Esophagus (tissue), 2 donors: ENCODE measurements at places on chromosomes 3 and 15. TPM values are rescaled to one million over a fixed set of nuclear protein-coding genes. Genes with fewer than 3 reads are reported as not detected.

The ACAN gene
- not detected for polyA plus RNA-seq

The PLA1A gene
- 0.10 TPM for polyA plus RNA-seq

The WDR93 gene
- not detected for polyA plus RNA-seq

The PLSCR5 gene
- polyA plus RNA-seq: not detected

The BCL2A1 gene
- polyA plus RNA-seq: 1.6 TPM

The SLC9C1 gene
- not detected for polyA plus RNA-seq

The MBNL1 gene
- polyA plus RNA-seq: 28.6 TPM

The KCNAB1 gene
- 0.61 TPM for polyA plus RNA-seq

The RETNLB gene
- polyA plus RNA-seq: not detected

The STAB1 gene
- 30.5 TPM for polyA plus RNA-seq

The DLL4 gene
- polyA plus RNA-seq: 1.9 TPM

The HTR3E gene
- polyA plus RNA-seq: not detected

The CLEC3B gene
- polyA plus RNA-seq: 12.6 TPM

The TMEM212 gene
- not detected for polyA plus RNA-seq

The CFAP92 gene
- 0.59 TPM for polyA plus RNA-seq

The LRTM1 gene
- not detected for polyA plus RNA-seq

The NDN gene
- 15.8 TPM for polyA plus RNA-seq

The OR5H15 gene
- polyA plus RNA-seq: not detected

The MME gene
- polyA plus RNA-seq: 0.20 TPM

The CHRNA7 gene
- 0.31 TPM for polyA plus RNA-seq

The PARP15 gene
- 0.94 TPM for polyA plus RNA-seq

The EBLN2 gene
- 0.92 TPM for polyA plus RNA-seq

The RNF123 gene
- polyA plus RNA-seq: 14.7 TPM

The PEX5L gene
- not detected for polyA plus RNA-seq

The TMIE gene
- polyA plus RNA-seq: 2.5 TPM

The CNBP gene
- polyA plus RNA-seq: 287 TPM
